ENCODE measurements at places on chromosomes 3 and 15.
A peak's percentile ranks its signal among the peaks of the same experiment; 100 is the strongest.

DNA sequence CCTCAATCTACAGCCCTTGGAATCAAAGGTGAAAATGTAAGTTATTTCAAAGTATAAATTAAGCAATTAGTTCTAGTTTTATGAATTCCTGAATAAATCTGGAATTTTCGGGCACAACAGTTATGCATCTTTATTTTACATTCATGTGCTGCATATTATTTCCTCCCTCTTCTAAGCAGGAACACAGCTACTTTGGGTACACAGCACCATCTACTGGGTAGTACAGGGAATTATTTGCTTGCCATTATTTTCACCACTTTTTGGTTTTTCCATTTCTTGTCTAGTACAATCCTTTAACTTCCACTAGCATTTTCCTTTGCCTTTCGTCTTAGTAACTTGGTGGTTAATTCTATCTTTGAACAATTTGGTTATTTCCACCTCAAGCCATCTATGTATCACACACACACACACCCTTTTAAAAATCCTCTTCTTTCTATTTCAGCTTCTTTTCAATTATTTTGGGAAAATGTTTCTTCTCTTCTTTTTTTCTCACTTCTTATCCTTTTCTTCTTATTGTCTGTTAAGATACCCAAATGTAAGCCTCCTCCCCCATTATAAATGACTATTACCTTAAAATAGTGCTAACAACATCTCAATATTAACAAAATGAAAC lies 451.0 kb downstream of the MFSD1 start:
- peak; percentile 57 for DNase-seq

GRCh38 chr3:183477801-183478456 lies 49.5 kb upstream of the MCF2L2 start:
- DNase-seq = no peak

- peak; percentile 95 for DNase-seq
Measured at GRCh38 chr15:70528270-70528706, 235.1 kb downstream of the UACA start.

GRCh38 chr3:188453431-188454384 lies 299.8 kb downstream of the LPP start:
- DNase-seq = no peak

DNA sequence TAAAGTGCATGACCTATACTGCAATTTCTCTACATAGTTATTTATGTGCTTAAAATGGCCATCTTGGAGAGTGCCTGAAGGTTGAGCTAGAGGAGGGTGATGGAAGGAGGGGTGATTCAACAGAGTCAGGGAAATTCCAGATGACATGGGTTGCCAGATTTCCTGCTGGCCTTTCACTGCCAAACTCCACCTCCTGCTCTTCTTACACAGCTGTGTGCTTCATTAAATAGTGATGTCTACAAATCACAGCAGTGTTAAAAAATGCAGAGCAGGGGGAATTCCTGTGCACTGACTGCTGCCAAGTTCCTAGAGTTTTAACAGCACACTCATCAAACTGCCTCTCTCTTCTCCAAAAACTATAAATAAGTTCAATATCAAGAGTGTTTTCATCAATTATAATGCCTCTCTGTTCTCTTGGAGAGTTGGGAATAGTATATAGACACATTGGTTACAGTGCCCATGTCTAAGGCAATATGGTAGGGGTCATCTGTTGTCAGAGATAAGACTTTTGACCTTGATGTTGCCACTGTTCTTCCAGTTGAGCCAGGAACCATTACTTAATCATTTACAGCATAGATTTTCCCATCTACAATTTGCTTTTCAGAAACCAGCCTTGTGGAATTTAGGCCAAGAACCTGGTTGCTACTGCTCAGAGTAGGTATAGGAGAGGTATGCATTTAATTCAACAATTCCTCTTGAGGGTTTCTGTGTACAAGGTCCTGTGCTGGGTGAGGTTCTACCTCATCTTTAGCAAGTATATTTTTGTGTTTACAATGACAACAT lies 79.6 kb downstream of the TP63 start:
- no peak for DNase-seq
